Nucleus accumbens (tissue), 56 donors: ENCODE measurements at places on chromosomes 2 and 18.

GRCh38 chr2:16100006-16100405 lies 159.7 kb downstream of the MYCN start:
- no peak for DNase-seq

DNA sequence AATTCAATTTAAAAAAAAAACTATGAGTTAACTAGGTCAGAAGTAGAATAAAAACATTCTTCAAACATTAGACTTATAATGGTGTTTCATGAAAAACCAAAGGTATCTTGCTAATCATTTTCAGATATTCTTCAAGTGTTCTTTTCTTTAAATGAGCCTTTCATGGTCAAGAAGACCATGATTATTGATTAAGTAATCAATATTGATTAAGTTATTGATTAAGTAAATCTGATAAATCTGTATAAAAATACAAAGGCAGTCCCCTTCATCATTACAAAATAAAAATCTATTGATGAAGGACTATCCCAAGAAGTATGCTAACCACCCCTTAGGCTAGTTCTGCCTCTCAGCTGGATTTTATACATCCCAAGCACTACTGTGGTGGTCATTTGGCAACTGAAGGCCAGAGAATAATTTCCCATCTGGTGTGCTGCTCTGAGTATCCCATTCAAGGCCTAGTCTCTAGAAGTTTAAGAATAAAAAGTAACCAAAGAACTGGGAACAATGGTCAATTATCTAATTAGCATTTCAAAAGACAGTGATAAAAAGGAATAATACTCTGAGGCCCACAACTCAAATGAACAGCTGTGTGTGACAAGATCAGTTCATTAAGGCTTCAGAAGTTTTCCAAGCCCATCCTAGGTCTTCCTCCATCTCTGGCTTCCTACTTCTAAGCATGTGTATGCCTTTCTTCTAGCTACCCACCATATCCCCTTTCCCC lies 63.5 kb downstream of the TCF4 start:
- DNase-seq, result no peak

GRCh38 chr2:85110991-85111560 lies 22.1 kb upstream of the TCF7L1 start:
- no peak for DNase-seq

DNA sequence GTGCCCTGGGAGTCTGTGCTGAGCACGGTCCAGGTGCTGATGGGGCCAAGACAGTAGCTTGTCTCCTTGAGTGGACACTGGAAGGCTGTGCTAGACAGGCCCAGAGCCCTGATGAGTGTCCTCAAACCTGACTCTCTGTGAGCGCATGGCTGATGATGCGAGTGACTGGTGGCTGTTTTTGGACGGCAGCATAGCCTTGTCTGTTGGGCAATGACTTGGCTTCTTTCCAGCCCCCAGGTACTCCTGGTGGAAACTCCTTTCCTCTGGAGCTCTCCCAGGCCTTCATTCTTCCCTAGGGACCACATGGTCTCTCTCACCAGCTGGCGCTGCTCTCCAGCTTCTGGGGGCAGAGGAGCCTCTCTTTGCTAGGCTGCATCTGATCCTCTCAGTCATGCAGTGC lies 207.6 kb upstream of the SMIM21 start:
- no peak for DNase-seq

DNA sequence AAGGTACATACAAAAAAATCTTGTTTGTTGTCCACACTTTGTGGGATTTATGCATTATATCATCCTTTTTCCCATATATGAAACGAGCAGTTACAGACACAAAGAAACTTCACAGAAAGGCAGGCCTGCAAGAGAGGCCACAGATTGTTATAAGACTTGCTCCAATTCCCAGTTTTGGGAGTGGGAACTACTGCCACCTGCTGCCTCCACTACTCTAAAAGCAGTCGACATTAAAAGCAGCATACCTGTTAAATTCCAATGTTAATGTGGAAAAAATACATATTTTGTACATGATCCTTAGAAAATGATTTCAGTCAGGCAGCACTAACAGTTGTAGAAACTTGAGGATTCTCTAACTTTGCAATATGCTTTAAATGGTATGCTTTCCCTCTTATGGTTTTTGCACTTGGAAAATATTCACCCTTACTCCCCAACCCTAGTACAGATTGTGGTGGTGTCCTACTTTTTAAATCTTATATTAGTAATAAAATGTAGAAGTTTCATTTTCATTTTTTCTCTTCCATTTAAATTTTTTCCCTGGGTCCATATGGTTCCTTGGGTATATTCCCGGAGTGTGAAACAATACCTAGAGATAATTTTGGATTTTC lies 37.9 kb downstream of the SLC38A11 start:
- no peak for DNase-seq

- no peak for DNase-seq
Measured at GRCh38 chr2:154280543-154280942, 408.8 kb downstream of the GALNT13 start.

DNA sequence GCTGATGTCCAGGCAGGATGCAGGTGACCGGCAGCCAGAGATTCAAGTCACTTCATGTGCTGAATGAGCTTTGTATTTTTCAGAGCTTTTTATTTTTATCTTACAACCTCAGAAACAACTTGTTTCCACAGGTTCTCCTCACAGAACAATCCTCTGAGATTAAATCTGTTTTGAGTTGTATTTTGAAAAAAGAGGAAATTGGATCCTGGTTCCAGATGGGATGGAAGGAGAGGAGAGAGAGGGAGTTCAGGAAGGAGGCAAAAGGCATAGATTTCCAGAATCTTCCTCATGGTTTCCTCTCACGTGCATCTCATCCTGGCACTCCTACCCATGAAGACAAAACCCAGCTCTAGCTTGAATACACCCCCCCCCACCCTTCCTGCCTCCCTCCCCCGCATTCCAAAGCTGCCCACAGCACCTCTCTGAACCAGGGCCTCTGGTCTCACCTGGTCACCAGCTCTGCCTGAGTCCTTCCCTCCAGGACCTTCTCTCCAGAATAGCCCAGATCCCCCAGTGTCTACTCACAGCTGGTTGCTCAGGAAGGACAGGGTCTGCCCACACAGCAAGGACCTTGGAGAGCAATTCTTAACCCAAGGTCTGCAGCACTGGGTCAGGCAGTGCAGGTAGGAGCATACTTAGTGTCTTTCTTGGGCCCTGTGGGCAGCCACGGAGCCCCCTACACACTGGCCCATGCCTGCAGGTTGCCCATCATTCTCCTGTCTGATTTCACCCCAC lies 104.7 kb downstream of the ZFP36L2 start:
- DNase-seq, result no peak

GRCh38 chr18:48975817-48976649 lies 25.3 kb upstream of the SMAD7 start:
- DNase-seq, result no peak

DNA sequence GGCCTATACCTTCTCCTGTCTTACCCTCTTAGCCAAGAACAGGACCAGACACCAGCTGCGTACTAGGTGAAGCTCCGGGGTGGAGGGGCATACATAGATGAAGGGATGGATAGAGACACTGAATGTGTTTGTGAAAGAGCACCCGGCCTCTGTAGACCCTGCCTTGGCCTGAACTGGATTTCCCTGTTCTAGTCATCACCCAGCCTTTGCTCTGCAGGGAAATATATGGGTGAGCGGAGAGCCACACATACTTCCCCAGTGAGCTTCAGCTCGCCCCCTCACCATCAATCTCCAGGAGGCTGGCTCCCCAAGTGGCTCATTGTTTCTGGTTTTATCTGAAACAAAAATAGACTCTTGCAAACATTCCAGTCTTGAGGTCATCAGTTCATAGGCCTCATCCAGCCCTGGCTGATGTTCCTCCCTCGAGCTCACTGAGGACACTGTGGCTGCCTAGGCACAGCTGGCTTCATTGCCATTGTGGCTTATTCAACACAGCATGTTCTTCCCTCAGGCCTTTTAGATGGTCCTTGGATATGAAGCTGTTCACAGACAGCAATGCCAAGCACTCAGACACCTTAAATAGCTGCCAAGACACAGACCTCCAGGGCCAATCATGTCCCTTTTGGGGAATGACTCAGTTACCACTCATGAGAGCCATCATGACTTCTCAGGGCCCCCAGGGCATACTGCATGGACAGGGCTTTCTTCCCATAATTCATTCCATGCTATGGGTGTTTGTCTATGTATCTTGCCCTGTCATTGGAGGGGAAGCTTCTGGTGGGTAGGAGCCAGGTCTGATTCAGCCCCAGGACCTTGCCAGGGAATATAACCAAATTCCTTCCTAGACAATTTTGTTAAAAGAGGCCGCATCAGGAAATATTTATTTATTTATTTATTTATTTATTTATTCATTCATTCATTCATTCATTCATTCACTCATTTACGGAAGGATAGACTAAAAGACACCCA lies 82.4 kb downstream of the TTC32 start:
- no peak for DNase-seq

DNA sequence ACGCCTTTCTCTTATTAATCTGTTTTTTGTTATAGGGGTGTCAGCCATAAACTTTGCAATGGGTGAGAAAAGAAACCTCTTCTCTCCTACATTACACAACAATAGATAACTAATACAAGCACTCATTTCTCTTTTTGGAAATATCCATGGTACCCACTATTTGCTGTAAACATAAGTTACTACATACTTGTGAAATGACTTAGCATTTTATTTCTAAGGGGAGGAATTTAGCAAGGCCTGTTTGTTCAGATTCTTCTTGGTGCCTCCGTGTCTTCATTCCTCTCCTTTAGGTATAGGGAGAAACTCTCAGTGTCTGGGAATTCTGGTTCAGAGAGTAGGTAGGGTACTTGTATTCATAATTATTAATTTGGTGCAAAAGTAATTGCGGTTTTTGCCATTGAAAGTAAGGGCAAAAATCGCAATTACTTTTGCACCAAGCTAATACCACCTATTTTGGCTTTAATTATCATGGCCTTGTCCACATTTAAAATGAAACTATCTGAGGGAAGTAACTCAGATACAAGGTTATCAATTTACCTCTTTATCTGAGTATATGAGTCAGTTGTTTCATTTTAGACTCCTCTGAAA lies 134.8 kb downstream of the MREG start:
- DNase-seq, result no peak

GRCh38 chr2:231047923-231048915 lies 8.4 kb upstream of the PSMD1 start:
- DNase-seq, result no peak

- no peak for DNase-seq
Measured at GRCh38 chr2:130371723-130372054, 15.8 kb downstream of the PTPN18 start.

GRCh38 chr2:105329561-105330495 lies at the start of gene TGFBRAP1:
TGFBRAP1 (minus strand) TSS chr2:105329735; CDS start chr2:105308301, 21,434 bp downstream.
- no peak for DNase-seq

DNA sequence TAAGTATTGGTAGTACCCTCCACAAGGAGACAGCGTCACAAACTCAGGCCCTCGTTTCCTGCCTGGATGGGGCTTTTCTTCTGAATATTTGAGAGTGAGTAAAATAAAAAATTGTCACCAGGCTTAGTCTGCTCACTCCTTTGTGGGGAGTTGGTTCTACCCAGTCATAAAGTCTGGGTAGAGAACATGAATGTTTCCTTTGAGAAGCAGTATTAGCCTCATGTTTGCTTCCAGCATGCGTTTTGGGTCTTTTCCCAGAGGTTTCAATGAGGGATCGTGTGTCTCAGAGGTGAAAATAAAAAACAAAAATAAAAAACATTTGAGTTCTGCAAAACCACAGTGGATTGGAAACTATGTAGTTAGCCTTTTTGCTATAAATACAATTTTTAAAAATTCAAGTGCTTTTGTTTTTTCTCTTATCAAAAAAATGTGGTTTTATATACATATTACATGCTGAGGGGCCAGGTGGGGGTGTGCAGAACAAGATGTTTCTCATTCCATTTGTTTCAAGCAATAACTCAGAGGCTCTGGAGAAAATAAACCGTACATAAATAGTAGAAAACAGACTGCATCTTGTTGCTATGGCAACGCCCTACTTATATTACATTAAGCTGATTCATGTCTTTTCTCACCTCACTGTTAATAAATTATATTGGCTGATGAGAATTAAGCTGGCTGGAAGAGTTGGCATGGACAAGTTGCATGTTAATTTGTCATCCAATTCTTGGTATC lies 225.4 kb upstream of the FBXO11 start:
- DNase-seq, result no peak

DNA sequence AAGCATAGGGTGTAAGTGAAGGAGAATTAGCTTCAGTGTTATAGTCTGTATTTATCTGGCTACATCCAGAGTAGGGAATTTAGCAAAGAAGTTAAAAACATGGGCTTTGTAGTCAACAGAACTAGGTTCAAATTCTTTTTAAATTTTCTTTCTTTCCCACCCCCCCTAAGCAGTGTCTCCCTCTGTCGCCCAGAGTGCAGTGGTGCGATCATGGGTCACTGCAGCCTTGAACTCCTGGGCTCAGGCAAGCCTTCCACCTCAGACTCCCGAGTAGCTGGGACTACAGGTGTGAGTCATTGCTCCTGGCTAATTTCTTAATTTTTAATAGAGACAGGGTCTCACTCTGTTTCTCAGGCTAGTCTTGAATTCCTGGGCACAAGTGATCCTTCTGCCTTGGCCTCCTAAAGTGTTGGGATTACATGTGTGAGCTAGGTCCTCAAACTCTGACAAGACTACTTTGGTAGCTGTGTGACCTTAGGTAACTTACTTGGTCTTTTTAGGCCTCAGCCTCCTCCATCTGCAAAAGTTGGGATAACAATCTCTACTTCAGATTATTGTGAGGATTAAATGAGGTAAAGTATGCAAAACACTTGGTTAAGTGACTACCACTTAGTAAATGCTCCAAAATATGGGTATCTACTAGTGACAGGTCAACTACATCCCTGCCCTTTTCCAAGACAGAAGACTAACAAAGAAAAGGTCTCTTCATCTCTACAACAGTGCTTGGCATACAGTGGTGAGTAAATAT lies 17.8 kb downstream of the DOK1 start:
- DNase-seq, result no peak

DNA sequence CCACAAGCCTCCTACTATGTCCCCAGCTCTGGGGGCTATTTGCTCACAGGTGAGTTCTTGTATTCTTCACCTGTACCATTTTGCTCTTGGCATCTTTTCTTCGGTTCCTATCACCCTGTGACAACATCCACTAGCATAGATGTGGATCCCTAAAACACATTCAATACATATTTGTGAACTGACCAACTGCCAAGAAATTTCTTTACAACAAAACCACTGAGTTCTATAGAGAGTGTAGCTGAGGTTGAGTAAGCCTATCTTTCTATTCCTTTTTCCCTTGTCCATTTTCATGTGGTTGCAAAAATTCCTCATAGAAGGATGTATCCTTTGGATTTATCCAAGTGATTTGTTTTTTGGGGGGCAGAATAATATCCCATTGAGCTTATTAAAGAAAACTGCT lies 192.7 kb upstream of the ITGA4 start:
- no peak for DNase-seq

DNA sequence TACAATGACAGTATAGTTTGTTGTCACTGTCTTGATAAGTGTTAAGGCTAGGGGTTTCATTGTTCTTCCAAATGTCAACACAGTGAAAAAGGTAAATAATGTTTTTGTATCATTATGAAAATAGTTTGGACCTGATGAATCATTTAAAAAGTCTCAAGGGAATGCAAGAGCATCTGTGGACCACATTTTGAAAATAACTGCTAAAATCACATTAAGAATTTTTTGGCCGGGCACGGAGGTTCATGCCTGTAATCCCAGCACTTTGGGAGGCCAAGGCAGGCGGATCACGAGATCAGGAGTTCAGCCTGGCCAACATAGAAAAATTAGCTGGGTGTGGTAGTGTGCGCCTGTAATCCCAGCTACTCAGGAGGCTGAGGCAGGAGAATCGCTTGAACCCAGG lies 10.3 kb downstream of the SCN1A start:
- no peak for DNase-seq

GRCh38 chr2:201859949-201860348 lies 53.6 kb downstream of the CDK15 start:
- DNase-seq, result no peak

- DNase-seq, result no peak
Measured at GRCh38 chr18:44536046-44536445, 144.6 kb upstream of the SETBP1 start.
